ENCODE measurements at places on chromosomes 12 and 14.

- no peak for DNase-seq
These were observed 236.1 kb upstream of the NPAS3 start for GRCh38 chr14:32702562-32702961.

GRCh38 chr14:64410084-64410774 lies 22.1 kb downstream of the MTHFD1 start:
- no peak for DNase-seq

- DNase-seq = no peak
These were observed 55.4 kb downstream of the ASCL1 start for GRCh38 chr12:103012884-103013283.

DNA sequence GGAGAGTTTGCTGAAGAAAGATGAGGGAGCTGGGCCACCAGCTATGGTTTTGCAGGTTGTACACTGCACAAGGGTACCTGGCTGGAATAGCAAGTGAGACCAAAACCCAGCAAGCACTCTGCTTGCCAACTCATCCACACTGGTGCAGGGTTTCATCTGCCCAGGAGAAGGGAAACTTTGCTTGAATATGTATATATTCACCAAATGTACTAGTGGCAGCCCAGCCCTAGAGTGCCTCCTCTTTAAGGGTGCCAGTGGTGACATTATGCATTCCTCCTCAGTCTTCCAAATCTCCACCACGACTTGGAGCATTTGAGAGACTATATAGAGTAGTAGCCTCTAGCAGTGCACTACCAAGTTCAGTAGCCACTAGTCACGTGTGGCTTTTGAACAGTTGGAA lies 136.8 kb downstream of the LLPH start:
- no peak for DNase-seq

GRCh38 chr12:125773033-125773640 lies 707.9 kb downstream of the AACS start:
- DNase-seq = peak; percentile 46

DNA sequence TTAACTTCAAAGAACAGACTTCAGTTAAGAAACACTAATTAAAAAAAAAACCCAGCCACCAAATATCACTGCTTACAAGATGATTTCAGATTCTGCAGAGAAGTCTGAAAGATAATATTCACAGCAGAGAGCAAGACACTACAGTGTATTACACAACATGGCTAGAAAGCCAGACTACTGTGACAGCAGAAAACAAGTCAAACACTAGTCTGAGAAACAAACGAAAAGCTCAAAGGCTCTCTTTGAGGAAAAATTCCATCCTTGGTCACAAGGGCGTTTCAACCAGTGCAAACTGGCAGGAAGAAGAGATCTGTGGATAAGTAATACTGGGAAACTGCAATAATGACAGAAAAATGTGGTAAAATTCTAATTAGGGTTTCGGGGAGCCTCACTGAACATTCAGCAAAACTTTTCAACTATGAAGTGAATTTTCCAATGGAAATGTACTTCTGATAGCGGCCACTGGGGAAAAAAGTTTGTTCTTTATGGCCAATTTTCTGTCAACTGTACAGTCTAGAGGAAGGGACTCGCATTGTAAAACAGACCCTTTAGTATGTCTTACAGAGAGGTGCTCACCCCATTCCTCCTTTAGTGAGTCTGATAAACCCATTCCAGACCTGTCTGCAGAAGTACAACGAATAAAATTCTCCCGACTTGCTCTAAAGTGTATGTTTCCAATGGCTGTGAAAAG lies 50.4 kb downstream of the ACADS start:
- no peak for DNase-seq

DNA sequence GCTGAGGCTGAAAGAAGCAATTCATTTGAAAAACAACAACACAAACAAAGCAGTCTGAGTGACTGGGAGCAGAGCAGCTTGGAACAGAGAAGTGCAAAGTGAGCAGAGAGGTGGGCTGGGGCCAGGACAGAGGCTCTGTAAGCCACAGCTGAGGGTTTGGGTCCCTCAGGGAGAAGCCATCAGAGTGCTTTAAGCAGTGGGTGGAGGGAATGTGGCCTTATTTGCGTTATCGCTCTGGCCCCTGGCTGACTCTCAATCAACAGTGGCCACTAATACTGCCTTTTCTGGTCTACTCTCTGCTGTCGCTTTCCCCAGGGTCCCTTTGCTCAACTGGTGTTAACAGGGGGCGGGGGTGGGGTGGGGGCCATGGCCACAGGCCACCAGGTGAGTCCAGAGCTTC lies 44.2 kb downstream of the IRF2BPL start:
- no peak for DNase-seq

DNA sequence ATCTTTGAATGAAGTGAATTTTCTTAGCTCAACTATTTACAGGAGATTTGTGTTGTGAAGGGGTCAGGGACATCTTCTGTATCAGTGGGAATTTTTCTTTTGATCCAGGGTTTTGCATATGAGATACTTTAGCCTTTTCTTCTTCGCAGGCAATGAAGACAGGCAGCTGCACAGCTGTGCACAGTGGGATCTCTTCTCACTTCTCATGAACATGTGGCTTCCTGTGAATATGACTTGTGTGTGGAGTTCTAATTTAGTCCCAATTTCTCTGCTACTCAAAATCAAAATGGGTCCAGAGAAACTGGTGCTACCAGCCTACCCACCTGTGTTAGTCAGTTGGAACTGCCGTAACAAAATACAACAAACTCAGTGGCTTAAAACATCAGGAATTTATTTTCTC lies 37.8 kb downstream of the ARF6 start:
- DNase-seq = no peak

DNA sequence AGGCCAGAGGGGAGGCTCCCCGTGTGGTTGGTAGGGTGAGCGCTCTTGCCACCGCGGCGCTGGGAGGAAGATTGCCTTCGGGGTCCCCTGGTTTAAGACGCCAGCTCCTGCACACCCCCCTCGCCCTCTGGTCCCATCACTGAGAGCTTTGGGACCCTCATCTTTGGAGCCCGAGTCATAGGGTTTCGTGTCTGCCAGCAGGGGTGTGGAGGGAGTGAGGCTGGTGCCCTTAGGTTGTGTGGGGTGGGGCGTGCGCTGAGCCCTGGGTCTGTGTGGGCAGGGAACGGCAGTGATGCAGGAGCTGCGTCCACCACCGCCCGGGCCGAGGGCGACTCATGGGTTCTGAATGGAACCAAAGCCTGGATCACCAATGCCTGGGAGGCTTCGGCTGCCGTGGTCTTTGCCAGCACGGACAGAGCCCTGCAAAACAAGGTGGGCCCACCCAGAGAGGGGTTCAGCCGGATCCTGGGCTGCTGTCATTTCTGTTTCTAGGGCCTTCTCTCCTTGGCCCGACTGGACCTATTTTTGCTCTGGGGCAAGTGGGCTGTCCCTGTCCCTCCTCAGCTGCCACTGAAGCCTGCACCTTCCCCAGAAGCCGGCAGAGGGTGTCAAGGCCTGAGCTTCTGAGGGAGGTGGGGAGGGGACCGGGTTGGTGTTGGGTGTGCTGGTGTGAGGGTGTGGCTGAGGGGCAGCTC lies 12.1 kb downstream of the ACADS start:
- no peak for DNase-seq

- peak; percentile 15 for DNase-seq
These were observed 36.2 kb downstream of the TMEM120B start for GRCh38 chr12:121748571-121749265.

- no peak for DNase-seq
These were observed 664.6 kb upstream of the FOXG1 start for GRCh38 chr14:28102001-28102400.

GRCh38 chr12:100895192-100895591 lies 100.6 kb downstream of the ANO4 start:
- no peak for DNase-seq

- DNase-seq = peak; percentile 20
These were observed 203.4 kb downstream of the KIF26A start for GRCh38 chr14:104341532-104342434.

GRCh38 chr12:62606654-62607053 lies 140.0 kb downstream of the MON2 start:
- no peak for DNase-seq

GRCh38 chr14:93953263-93953662 lies 23.1 kb downstream of the ASB2 start:
- no peak for DNase-seq

DNA sequence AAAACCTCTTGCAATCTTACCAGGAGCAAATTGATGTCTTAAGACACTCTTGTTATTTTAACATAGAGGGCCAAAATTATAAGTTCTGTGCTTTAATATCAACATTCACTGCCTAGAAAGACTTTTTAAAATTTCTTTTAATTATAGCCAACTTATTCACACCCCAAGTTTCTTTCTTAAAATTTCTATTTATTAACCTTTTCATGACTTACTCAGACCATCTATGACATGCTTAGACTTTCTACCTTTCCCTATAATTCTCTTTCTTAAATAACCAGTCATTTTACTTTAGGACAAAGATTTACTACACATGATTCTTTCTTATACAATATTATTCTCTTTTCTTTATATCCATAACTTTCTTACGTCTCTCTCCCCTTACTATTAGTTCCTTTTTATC lies 220.4 kb downstream of the NUBPL start:
- no peak for DNase-seq

- DNase-seq = no peak
These were observed 160.8 kb upstream of the TMPO start for GRCh38 chr12:98354520-98355035.

GRCh38 chr12:3755898-3756297 lies 3.0 kb upstream of the CRACR2A start:
- DNase-seq = no peak

- no peak for DNase-seq
These were observed 611.3 kb downstream of the ETNK1 start for GRCh38 chr12:23236066-23236780.

DNA sequence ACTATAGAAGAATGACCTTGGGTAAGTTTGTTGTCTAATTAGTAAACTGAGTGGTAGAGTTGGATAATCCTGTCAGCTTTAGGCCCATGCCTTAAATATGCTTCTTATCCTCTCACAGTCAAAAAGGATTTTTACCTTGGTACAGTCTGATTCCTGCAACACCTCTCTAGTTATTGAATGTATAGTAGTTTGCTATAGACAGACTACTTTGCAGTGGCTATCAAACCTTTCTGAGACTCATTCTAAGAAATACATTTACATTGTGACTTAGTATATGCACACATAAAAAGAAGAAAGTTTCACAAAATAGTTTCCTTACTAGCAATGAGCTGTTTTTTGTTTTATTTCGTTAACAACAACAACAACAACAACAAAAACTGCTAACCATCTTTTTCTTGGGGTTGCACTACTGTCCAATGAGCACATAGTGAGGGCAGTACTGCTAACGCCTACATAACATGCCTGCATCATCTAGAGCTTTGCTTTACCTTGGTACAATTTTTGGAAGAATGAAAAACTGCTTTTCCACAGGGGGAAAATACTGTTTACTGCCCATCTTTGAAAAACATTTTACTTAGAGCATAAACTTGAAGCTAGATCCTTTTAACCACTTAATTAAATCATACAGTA lies 28.5 kb downstream of the WNK1 start:
- no peak for DNase-seq

DNA sequence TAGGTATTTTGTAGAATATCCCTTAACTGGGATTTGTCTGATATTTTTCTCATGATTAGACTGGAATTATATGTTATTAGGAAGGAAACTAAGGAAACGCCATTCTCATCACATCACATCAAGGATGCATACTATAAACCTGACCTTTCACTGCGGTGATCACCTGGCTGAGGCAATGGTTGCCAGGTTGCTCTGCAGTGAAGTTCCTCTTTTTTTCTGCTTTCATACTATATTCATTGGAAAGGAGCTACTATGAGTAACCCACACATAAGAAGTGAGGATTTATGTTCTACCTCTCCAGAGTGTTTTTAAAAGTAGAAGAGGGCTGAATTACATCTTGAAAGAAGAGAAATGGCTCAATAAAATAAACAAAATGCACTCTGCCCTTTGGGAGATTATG lies 31.0 kb upstream of the GRIP1 start:
- no peak for DNase-seq

- DNase-seq = no peak
These were observed 73.4 kb downstream of the PRMT8 start for GRCh38 chr12:3564411-3564810.

- no peak for DNase-seq
These were observed 721.4 kb downstream of the TMTC2 start for GRCh38 chr12:83408146-83408545.

DNA sequence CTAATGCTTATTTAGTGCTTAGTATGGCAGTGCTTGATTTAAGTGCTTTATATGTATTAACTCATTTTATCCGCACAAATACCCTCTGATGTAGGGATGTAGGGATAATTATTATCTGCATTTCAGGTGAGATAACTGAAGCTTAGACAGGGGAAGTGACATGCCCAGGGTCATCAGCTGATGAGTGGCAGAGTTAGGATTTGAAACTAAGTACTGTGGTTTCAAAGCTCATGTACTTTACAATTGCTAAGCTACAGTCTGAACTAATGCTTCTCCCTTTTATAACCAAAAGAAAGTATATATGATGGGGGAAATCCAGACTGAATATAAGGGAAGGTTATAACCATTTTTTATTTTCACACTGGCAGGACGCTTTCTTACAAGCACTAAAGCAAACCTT lies 229.6 kb upstream of the NAV3 start:
- no peak for DNase-seq

DNA sequence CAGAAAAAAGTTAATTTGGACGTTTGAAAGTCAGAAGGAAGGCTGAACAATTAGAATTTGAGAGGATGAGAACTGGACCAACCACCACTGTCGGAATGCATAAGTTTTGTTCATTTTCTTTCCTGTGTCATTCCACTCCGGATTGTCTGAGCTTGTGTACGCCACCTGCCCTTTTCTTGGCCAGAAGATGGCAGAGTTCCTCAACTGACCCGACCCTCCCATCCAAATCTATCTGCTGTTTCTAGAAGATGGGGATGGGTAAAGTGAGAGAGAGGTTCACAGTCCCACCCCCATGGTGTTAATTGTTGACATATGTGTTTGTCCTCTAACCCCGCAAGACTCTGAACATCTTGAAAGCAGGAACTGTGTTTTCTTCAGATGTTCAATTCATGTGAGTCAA lies 388.0 kb downstream of the VRK1 start:
- DNase-seq = no peak

DNA sequence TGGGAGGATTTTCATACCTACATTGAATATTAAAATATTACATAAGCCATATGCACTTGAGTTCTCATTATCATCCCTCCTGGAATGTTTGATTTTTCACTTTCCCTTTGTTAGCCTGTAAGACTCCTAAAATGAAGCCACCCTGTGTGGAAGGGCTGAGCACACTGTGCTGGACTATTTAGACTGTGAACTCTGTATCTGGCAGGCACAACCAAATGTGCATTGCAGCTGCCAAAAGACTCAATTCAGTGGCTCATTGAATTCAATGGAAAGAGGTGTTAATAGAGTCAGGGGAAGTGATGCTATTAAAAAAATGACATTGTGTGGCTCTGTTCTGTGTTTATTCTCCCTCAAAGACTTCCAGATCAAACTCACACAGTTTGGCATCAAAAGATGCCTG lies 111.1 kb downstream of the SMOC1 start:
- no peak for DNase-seq
